RCC 7860 (cell line): ENCODE measurements at places on chromosomes 2 and 18.

DNA sequence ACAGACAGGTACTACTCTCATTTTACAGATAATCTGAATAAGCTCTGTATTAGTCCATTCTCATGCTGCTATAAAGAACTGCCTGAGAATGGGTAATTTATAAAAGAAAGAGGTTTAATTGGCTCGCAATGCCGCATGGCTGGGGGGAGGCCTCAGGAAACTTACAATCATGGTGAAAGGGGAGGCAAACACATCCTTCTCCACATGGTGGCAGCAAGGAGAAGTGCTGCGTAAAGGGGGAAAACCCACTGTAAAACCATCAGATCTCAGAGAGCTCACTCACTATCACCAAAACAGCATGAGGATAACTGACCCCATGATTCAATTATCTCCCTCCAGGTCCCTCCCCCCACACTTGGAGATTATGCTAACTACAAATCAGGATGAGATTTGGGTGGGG, 254.4 kb downstream of the KCNE4 start:
- DNase-seq: no peak

GRCh38 chr2:24049485-24050021, at the start of gene FKBP1B:
FKBP1B (plus strand) TSS chr2:24049741; CDS start chr2:24049850, 109 bp downstream.
- peak; percentile 38 for DNase-seq

DNA sequence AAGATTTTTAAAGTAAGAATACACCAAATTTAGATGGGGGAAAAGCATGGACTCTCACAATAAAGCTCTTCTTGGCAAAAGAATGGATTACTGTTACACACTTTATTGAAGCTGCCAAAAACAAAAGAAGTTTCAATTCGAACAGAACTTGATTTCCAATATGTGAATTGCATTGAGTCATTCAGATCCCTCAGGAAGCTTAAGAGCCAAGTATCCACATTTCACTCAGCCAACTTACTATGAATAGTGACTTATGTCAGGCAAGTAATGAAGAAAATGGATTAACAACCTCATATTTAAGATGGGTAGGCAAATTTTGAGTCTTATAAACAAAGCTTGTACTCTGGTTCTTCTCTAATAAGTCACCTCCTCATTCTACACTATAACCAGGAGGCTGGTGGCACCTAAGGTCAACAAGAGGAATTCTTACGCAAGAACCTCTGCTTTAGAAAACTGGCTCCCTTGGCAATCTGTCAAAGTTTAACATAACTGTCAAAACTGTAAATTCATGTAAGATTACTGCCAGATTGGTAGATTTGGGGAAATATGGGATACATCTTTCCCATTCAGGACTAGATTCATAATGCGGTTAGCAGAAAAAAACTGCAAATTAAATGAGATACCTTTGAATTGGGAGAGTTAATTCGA, 6.0 kb downstream of the HADHA start:
- no peak for DNase-seq

GRCh38 chr2:113061241-113061640, 2.2 kb downstream of the IL36RN start:
- no peak for DNase-seq

DNA sequence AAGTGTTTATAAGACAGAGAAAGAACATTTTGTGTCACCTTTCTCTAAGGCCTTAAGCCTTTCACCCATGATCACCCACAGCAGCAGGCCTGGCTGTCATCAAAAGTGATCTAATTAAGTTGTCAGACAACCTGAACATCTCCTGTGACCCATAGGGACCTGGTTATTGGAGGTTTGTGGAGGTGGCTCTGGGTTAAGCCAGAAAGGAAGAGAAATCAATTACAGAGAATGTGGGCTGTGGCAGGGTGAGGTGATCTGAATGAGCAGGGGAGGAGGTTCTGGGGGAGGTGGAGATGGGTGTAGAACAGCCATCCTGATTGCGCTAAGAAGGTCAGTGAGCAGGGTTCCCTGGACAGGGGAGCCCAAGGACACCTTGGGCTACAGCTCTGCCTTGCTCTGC, 170.8 kb downstream of the FSHR start:
- no peak for DNase-seq

GRCh38 chr2:86123328-86123925, 17.4 kb downstream of the PTCD3 start:
- no peak for DNase-seq
